ENCODE measurements at places on chromosomes 2 and 18.

- no peak for DNase-seq
- H3K36me3 ChIP-seq: peaks cover 8% of the 10 kb centered on the region
- H3K4me3 ChIP-seq: no peak overlapping the region
- no peak overlapping the region for H3K27ac ChIP-seq
- no peaks in the 10 kb centered on the region for H3K27me3 ChIP-seq
Observed at GRCh38 chr2:8043295-8043694, 638.6 kb upstream of the ID2 start.

DNA sequence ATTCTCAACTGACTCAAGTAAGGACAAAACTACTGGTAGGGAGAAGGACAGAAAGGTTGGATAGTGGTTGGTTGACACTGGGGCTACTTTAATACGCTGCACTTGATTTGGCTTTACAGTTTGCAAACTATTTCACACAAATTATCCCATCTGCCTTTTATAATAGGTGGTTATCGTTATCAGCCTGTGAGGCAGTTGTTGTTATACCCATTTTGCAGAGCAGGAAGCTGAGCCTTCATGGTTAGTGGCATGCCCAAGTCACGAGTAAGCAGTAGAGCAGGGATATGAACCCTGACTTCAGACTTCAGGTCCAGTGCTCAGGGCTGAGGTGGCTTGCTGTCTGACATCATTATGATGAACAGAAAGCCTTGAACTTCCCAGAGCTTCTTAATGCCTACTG lies 5.3 kb downstream of the CTIF start:
- H3K4me1 ChIP-seq: peaks cover 78% of the 10 kb centered on the region
- DNase-seq: no peak
- no peak overlapping the region for H3K27ac ChIP-seq
- no peak overlapping the region for H3K4me3 ChIP-seq
- H3K36me3 ChIP-seq: no peaks in the 10 kb centered on the region

GRCh38 chr2:100821911-100822265 lies 1.9 kb downstream of the NPAS2 start:
- no peaks in the 10 kb centered on the region for H3K36me3 ChIP-seq
- peaks cover 69% of the 10 kb centered on the region for H3K27me3 ChIP-seq
- no peak for DNase-seq
- H3K4me3 ChIP-seq: peak overlapping the region; percentile 73
- no peak overlapping the region for H3K27ac ChIP-seq

- peaks cover 26% of the 10 kb centered on the region for H3K4me1 ChIP-seq
- no peak overlapping the region for H3K27ac ChIP-seq
- DNase-seq: no peak
- H3K4me3 ChIP-seq: no peak overlapping the region
- H3K36me3 ChIP-seq: no peaks in the 10 kb centered on the region
Observed at GRCh38 chr2:146477383-146477782, 1367.4 kb upstream of the ACVR2A start.

- H3K4me1 ChIP-seq: no peaks in the 10 kb centered on the region
- DNase-seq: no peak
- H3K36me3 ChIP-seq: no peaks in the 10 kb centered on the region
- no peaks in the 10 kb centered on the region for H3K27me3 ChIP-seq
Observed at GRCh38 chr2:135991861-135992260, 6.4 kb upstream of the DARS1 start.

DNA sequence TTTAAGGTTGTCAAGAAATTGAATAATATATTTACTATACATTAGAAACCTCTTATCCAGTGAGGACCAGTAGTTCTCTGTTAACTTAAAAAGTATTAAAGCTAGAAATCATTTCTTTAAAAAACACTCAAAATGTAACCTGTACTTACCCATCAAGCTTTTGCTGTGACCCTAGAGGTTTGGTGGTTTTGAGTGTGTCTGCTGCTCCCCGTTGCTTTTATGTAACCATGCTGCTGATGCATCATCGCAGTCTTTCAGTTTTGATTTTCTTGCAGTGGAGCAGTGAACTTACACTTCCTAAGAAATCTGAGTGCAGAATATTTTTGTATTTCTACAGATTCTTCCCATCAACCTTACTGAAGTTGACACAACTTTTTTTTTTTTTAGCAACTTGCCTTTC lies 34.2 kb downstream of the MRPS9 start:
- H3K27me3 ChIP-seq: no peaks in the 10 kb centered on the region
- peaks cover 33% of the 10 kb centered on the region for H3K4me1 ChIP-seq
- H3K36me3 ChIP-seq: peaks cover 7% of the 10 kb centered on the region
- no peak overlapping the region for H3K27ac ChIP-seq

GRCh38 chr2:152585830-152586484 lies 131.3 kb downstream of the PRPF40A start:
- H3K4me1 ChIP-seq: no peaks in the 10 kb centered on the region
- H3K36me3 ChIP-seq: peaks cover 8% of the 10 kb centered on the region
- no peak overlapping the region for H3K27ac ChIP-seq
- H3K4me3 ChIP-seq: no peak overlapping the region
- no peaks in the 10 kb centered on the region for H3K27me3 ChIP-seq

- H3K4me1 ChIP-seq: peaks cover 29% of the 10 kb centered on the region
- no peak overlapping the region for H3K27ac ChIP-seq
- H3K4me3 ChIP-seq: no peak overlapping the region
- H3K36me3 ChIP-seq: no peaks in the 10 kb centered on the region
Observed at GRCh38 chr2:240565333-240566202, 2.7 kb upstream of the RNPEPL1 start.

DNA sequence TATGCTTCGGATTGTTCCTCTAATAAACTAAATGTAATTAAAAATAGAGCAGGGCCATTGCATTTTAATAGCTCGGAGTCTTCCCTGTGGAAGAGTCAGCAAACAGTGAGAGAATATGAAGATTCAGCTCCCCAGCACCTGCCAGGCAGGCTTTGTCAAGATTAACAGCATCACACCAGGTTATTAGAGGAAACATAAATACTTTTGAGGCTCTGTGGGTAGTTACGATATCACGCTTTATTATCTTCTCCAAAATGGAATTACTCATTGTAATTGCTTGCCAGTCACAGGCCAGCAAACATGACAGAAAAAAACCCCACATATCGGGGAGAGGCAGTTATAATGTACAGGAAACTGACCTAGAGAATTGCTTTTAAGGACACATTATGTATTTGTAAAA lies 303.9 kb downstream of the CPS1 start:
- no peak for DNase-seq
- no peaks in the 10 kb centered on the region for H3K27me3 ChIP-seq
- no peaks in the 10 kb centered on the region for H3K36me3 ChIP-seq
- H3K4me1 ChIP-seq: peaks cover 42% of the 10 kb centered on the region
- H3K27ac ChIP-seq: no peak overlapping the region

- H3K4me1 ChIP-seq: no peaks in the 10 kb centered on the region
- H3K36me3 ChIP-seq: peaks cover 6% of the 10 kb centered on the region
- no peak for DNase-seq
- H3K27me3 ChIP-seq: no peaks in the 10 kb centered on the region
Observed at GRCh38 chr2:223460774-223461211, 141.4 kb downstream of the SCG2 start.

DNA sequence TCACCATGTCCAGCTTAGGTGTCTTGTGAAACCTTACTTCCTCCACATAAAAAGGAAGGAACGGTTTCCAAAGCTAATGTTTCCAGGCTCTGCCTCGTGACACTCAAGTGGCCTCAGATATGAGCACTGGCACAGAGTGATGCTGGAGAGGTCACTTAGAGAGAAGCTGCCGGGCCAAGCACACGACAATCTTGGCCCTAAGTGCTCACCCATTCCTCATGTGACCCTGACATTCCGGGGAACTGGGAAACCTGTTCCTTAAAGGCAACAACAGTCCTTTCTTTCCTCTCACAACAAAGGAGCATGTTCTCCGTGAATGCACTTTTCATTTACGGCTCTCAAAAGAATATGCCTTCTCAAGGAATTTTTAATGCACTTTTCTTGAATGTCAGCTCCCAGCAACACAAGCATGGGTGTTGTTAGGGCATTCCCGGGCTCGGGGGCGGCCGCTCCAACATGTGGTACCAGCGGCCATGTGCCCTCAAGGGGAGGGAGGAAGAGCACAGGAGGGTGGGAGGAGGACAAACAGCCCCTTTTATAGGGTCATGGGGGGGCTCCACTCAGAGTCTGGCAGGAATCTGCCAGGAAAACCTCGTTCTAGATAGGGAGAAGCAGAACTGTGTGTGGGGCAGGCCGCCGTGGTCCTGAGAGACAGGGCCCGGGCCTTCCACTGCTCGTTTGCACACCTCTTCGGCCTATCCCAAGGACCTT lies 118.6 kb downstream of the MBP start:
- H3K4me3 ChIP-seq: no peak overlapping the region
- peaks cover 29% of the 10 kb centered on the region for H3K4me1 ChIP-seq
- peak overlapping the region; percentile 13 for H3K27ac ChIP-seq
- H3K27me3 ChIP-seq: no peaks in the 10 kb centered on the region
- H3K36me3 ChIP-seq: peaks cover 12% of the 10 kb centered on the region
- DNase-seq: no peak

- H3K27me3 ChIP-seq: no peaks in the 10 kb centered on the region
- peaks cover 15% of the 10 kb centered on the region for H3K4me1 ChIP-seq
- peak overlapping the region; percentile 98 for H3K4me3 ChIP-seq
- DNase-seq: no peak
- H3K36me3 ChIP-seq: no peaks in the 10 kb centered on the region
- H3K27ac ChIP-seq: peak overlapping the region; percentile 98
Observed at GRCh38 chr2:19902216-19902740, 495 bp upstream of the TTC32 start.

DNA sequence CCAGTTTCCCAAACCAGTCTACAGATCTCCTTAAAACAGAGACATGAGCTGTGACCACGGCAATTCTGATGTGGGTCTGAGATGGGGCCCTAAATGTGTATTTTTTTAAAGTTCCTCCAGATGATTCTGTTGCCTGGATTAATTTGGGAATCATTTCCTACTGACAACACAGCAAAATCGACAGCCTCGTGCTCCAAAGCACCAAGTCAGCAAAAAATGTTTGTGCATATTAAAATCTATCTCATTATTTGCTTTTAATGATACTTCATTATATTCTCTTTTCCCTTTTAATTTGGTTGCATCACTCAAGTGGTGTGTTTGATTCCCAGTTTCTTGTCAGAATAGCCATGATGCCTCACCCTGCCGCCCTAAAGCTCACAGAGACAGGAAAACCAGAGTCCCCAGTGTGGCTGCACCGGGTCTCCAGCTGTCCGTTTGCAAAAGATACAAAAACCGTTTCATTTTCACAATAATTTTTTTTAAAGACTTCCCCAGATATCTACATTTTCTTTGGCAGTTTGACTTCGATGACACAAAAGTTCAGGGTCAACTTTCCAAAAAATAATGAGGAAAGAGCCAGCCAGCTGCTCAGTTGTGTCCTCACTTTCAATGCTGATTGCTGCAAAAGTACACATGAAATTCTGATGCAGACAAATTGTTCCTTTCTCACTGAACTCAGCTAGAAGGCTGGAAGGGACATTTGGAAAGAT lies 443.2 kb upstream of the ID2 start:
- H3K4me1 ChIP-seq: peaks cover 56% of the 10 kb centered on the region
- H3K27me3 ChIP-seq: peaks cover 5% of the 10 kb centered on the region
- H3K36me3 ChIP-seq: peaks cover 6% of the 10 kb centered on the region

DNA sequence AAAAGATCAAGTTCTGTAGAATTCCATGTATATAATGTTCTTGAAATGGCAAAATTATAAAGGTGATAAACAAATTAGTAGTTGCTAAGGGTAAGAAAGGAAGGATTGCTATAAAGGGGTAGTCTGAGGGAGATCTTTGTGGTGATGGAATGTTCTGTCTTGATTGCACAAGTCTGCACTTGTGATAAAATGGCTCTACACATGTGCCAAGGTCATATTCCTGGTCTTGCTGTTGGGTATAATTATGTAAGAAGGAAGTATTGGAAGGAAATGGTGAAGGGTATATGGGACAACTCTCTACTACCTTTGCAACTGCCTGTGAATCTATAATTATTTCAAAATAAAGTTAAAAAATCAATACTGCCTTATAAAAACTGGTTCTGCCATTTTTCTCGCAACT lies 15.3 kb downstream of the SGPP2 start:
- H3K36me3 ChIP-seq: no peaks in the 10 kb centered on the region
- peaks cover 80% of the 10 kb centered on the region for H3K27me3 ChIP-seq
- DNase-seq: no peak

GRCh38 chr2:86315084-86315483 lies 22.3 kb downstream of the REEP1 start:
- no peak overlapping the region for H3K4me3 ChIP-seq
- H3K27me3 ChIP-seq: no peaks in the 10 kb centered on the region
- H3K27ac ChIP-seq: no peak overlapping the region
- H3K4me1 ChIP-seq: peaks cover 3% of the 10 kb centered on the region

GRCh38 chr2:45242161-45242741 lies 233.0 kb upstream of the SIX2 start:
- H3K36me3 ChIP-seq: no peaks in the 10 kb centered on the region
- DNase-seq: no peak
- H3K4me3 ChIP-seq: no peak overlapping the region
- H3K4me1 ChIP-seq: peaks cover 2% of the 10 kb centered on the region
- H3K27me3 ChIP-seq: no peaks in the 10 kb centered on the region

GRCh38 chr2:236849940-236850339 lies 235.7 kb upstream of the COPS8 start:
- no peak overlapping the region for H3K4me3 ChIP-seq
- H3K36me3 ChIP-seq: peaks cover 14% of the 10 kb centered on the region
- H3K27ac ChIP-seq: no peak overlapping the region
- peaks cover 33% of the 10 kb centered on the region for H3K27me3 ChIP-seq
- no peak for DNase-seq

- peaks cover 95% of the 10 kb centered on the region for H3K27me3 ChIP-seq
- no peaks in the 10 kb centered on the region for H3K36me3 ChIP-seq
- H3K4me1 ChIP-seq: peaks cover 43% of the 10 kb centered on the region
- H3K27ac ChIP-seq: no peak overlapping the region
Observed at GRCh38 chr2:44938287-44939105, 3.0 kb upstream of the SIX3 start.

DNA sequence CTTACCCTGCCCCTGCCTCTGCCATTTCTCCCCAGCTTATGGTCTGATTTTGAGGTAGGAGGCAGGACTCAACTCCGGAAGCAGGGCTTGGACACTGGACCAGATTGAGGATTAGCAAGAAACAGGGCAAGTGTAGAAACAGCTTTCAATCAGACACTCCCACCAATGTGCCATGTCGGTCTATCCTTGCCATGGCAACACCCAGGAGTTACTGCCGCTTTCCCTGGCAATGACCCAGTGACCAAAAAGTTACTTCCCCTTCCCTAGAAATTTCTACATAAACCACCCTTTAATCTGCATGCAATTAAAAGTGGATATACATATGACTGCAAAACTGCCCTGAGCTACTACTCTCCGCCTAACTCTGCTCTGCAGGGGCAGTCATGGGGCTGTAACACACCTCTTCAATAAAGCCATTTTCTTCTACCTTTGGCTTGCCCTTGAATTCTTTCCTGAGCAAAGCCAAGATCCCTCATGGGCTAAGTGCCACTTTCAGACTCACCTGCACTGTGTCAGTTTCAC lies 156.7 kb downstream of the LPIN1 start:
- no peaks in the 10 kb centered on the region for H3K27me3 ChIP-seq
- H3K36me3 ChIP-seq: no peaks in the 10 kb centered on the region
- no peak overlapping the region for H3K27ac ChIP-seq
- H3K4me3 ChIP-seq: no peak overlapping the region
- H3K4me1 ChIP-seq: peaks cover 2% of the 10 kb centered on the region
- no peak for DNase-seq

DNA sequence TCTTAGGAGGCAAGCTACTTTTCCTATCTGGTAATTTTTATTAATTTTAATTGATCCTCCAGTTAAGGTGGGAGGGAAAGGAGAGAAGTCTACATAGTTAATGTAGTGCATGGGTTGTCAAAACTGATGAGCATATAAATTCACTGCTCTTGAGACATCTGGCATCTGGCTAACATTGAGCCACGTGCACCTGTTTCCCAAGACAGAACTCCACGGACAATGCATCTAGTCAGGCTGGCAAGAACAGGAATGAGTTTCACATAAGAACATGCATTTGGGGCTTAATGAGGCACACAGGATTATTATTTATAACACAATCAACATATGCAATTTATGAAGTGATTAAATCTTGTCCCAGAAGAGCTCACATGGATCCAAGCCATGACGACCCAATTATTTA lies 16.2 kb upstream of the RAB1A start:
- no peaks in the 10 kb centered on the region for H3K36me3 ChIP-seq
- H3K4me3 ChIP-seq: no peak overlapping the region
- no peaks in the 10 kb centered on the region for H3K27me3 ChIP-seq
- H3K4me1 ChIP-seq: no peaks in the 10 kb centered on the region

All from WTC11 (cell line).